ENCODE measurements at places on chromosomes 11 and 22.

DNA sequence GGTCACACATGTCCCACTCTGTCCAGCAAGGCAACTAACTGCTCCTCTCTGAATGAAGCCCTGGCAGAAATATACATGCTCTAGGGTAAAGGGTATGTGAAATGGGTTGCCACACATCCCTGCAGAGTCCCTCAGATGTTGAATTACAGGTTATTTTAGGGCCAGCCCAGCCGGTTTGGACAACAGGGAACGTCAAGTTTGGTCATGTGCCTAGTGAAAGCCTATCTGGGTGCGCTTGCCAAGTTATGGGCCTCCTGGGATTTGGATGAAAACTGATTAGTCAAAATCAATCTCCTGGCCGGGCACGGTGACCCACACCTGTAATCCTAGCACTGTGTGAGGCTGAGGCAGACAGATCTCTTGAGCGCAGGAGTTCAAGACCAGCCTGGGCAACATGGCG is 10.4 kb downstream of the AP1B1 start:
- no peak for DNase-seq

GRCh38 chr11:110530900-110531741 is 101.4 kb downstream of the FDX1 start:
- no peak for DNase-seq

DNA sequence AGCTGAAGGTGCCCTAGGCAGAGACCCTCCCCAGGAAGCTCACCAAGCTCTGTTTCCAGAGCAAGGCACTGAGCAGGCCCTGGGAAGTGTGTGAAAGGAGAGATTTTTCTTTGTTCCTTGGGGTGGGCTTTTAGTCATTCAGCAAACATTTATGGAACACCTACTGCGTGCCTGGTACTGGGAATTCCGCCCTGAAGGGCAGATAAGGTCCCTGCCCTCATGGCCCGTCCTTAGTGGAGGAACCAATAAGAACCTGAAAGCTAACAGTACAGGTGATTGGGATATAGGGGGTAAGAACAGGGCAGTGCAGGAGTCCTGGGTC is 3.9 kb downstream of the TMEM134 start:
- no peak for DNase-seq

DNA sequence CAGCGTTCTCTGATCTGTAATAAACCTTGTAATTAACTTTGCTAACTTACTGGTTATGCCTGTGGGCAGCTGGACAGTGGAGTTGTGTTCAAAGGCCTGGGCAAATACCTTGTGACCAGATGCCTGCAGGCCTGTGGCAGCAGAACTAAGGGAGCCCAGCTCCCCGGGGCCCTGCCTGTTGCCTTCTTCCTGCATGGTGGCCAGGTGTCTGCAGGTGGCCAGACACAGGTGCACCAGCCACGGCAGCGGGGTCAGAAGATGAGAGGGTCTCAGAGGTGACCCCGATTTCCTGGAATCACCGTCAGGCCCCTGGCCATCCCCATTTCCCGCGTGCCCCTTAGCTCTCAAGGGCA is 127.2 kb downstream of the OSBP2 start:
- DNase-seq = no peak

GRCh38 chr22:17336061-17336460 is 33.2 kb upstream of the CECR2 start:
- DNase-seq = no peak

DNA sequence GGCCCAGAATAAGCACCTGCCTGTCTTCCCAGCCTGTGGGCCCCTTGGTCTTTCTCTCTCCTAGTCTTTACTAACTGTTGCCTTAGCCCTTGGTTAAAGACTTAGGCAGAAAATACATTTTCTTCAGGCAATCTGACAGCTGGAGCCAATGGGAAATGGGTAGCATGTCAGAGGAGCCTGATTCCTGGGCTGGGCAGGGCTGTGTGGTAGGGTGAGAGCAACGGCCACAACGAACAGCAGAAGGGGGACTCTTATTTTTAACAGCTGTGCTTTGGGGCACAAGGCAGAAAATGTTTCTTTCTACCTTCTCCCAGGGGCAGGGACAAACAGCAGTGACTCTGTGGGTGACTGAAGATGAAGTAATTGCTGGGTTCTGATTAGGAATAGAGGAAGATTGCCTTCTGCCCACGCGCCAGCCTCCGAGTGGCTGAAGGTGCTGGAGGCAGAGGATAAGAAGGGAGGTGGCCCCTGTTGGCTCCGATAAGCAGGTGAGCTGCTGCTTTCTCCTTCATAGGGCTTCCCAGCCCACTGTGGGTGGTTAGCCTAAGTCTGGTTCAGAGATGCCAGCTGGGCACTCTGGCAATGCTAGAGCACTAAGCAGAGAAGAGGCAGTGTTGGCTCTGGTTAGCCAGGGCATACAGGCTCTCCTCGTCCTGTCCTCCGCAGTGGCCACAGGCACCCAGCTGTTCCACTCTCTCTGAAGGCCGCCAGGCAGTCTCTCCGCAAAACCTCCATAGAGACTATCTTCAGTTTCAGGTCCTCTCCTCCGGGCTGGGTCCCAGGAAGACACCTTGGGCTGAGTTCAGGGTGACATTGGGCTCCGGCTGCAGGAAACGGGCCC is 1.5 kb downstream of the YPEL4 start:
- no peak for DNase-seq

- DNase-seq = peak; percentile 47
Measured at GRCh38 chr11:8839957-8840945, 70.7 kb upstream of the AKIP1 start.

GRCh38 chr22:42697542-42698013 is 23.1 kb downstream of the A4GALT start:
- DNase-seq = peak; percentile 93

DNA sequence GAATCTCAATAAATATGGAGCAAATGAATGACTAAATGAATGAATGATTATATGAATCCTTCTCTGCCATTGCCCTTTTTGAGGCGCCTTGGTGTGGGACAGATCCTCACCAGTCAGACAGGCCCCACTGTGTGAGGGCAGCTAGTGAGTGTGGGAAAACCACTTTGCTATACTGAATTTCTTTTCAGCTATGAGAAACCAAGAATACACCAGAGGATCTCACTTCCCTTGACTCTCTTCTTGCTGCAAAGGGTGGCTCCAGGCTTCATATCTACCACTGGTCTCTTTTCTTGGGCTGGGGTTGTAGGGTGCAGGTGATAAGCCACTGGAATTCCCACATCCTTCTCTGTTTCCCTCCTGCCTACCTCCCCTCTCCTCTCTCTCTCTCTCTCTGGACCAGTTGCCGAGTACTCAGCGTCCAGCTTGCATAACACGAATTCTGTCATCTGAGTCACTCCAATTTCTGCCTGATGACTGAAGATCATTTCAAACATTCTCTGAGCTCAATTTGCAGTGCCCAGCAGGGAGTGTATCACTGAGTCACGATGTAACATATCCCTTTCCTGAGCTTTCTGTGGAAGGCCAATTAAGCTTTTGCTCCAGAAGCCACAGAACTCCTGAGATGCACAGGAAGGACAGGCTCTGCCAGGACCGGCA is 304.3 kb upstream of the NCAM1 start:
- peak; percentile 48 for DNase-seq

DNA sequence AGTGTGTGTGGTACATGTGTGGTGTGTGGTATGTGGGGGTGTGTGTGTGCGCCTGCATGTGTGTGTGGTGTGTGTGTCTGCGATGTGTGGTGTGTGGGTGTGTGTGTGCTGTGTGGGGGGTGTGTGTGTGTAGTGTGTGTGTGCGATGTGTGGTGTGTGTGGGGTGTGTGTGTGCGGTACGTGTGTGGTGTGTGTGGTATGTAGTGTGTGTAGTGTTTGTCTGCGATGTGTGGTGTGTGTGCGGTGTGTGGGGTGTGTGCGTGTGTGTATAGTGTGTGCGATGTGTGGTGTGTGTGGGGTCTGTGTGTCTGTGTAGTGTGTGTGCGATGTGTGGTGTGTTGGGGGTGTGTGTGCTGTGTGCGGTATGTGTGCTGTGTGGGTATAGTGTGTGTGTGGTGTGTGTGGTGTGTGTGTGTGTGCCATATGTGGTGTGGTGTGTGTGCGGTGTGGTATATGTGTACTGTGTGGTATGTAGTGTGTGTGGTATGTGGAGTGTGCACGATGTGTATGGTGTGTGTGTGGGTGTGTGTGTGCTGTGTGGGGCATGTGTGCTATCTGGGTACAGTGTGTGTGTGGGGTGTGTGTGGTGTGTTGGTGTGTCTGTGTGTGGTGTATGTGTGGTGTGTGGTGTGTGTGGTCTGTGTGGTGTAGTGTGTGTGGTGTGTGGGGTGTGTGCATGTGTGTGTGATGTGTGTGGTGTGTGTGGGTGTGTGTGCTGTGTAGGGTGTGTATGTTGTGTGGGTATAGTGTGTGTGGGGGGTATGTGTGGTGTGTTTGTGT is 5.7 kb upstream of the PPP6R2 start:
- DNase-seq = no peak

GRCh38 chr11:119380160-119380826 is 1.2 kb downstream of the USP2 start:
- DNase-seq = no peak

GRCh38 chr11:14904745-14905103 is 12.7 kb upstream of the CYP2R1 start:
- peak; percentile 74 for DNase-seq

- peak; percentile 20 for DNase-seq
Measured at GRCh38 chr11:87125257-87125656, 87.5 kb downstream of the TMEM135 start.

DNA sequence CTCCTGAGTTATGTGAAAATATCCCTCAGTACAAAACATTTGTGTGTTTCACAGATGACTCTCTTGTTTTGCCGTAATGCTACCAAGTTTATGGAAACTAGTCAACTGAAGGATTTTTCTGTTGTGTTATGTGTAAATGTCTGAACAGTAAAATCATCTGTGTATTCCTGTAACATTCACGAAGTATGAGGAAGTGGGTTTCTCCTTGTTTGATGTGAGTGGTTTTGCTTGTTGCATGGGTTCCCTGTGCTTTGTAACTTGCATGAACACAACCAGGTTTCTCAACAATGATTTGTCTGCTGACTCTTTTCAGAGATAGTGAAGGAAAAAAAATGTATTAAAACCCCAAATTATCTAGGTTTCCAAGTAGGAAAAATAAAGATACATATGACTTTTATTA is 138.1 kb downstream of the PGR start:
- no peak for DNase-seq

DNA sequence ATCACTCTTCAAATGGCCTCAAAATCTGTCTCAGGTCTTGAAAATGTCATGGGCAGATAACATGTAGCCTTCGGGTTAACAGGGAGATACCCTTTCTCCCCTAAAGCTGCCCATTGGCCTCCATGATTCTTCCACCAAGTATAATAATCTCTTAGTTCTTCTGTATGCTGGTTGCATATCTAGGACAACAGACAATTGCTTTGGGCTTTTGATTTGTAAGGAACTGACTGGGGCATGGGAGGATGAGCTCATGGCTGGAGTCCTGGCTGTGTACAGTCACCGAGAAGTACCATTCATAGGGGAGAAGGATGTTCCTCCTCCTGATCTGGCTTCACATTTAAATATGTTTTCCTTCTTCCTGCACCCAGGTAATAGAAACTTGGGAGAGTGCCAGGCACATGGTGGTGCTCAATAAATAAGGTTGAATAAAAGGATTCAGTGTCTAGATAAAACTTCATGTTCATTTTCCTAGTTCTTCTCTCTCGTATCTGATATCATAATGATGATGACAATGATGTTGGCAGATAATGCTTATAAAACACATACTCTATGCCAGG is 2.8 kb upstream of the AMPD3 start:
- no peak for DNase-seq

GRCh38 chr11:118320515-118320914 is 16.0 kb downstream of the CD3E start:
- no peak for DNase-seq

- DNase-seq = peak; percentile 63
Measured at GRCh38 chr11:15675683-15676082, 561.0 kb downstream of the INSC start.

DNA sequence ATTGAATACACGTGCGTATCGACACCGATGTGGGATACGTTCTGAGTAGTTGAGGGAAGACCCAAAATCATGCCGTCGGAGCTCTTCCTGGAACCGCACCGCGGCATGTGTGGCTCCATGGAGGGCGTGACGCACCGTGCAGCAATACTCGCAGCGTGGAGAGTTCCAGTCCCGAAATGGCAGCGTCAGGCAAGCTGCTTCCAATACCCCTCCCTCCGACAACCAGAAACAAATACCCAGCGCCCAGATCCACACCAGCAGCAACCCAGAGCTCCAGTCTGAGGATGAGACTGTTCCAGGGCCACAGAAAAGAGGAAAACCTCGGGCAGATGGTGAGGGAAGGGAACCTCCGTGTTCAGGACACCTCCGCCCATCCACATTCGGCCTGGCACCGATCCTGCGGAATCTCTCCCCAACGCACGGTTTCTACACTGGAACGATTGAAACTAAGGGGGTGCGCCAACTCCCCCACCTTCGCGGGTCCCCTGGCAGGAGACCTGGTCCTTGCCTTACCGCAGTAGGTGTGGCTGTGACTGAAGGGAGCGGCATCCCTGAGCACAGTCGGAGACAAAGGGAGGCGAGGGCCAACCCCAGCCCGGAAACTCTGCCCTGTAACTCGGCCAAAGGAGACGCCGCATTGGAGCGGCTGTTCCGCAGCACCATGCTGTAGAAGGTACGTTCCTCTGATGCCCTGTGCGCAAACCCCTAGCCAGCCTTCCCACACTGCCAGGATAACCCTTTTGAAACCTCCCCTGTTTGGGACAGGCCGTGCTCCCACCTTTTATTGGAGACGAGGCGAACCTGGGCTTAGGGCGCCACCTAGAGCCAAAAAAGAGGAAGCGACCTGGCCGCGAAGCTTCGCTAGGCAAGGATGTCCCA is 28.2 kb downstream of the DBX1 start:
- peak; percentile 72 for DNase-seq

DNA sequence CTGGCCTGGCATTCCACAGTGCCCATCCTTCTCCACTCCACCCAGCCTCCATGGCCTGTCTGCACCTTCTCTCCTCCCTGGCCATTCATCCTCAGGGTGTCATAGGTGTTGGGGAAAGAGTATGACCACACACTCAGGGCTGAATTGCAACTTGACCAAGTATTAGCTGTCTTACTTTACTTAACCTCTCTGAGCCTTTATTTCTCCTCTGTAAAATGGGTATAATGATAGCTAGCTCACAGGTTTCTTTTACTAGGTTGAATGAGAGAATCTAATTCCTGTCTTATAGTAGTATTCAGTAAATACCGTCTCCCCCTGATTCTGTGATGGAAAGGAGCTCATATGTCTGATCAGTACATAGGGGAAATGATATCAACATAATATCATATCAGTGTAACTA is 16.0 kb downstream of the PANX1 start:
- DNase-seq = no peak

DNA sequence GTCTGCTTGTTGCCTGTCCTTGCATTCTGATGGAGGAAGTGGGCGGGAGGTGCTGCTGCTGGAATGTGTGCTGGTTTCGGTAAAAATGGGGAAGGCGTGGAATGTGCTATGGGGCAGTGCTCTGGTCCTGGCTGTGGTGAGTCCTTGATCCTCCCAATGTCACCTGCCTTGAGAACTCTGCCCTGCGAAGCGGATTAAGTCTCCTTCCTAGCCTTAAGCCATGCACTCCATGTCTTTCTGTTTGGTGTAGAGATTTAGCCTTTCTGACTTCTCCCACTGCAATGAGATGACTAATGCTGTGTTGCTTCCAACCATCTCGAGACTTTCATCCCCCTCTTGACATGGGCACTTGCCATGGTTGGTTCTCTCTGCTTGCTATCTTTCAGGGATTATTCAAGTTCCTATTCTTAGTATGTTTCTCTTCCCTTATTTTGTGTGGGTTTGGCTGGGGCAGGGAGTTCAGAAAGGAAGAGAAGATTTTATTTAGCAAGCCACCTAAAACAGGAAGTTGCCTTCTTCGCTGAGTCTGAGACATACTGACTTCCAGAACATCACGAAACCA is 687.9 kb downstream of the NTM start:
- peak; percentile 55 for DNase-seq
